ENCODE measurements at places on chromosomes 2 and 18.
A peak's percentile ranks its signal among the peaks of the same experiment; 100 is the strongest.

DNA sequence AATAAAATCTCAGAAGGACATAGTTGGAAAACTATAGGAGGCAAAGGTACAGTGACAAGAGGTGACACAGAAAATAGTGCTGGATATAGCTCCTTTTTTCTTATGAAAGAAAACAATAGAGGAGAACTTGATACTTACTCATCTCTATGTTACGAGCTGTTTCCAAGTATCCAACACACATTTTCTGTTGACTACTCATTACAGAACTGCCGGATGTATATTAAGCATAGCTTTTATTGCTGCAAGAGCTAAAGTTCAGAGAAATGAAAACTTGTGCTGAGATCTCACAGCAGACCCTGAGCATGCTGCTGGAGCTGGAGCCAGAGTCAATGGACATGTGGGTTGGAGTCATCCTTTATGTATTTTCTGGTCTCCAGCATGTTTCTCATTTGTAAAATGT lies 210.0 kb upstream of the NT5C1B start:
- no peak for DNase-seq

- no peak for DNase-seq
Observed at GRCh38 chr18:3852321-3852720, 402.3 kb downstream of the TGIF1 start.

- DNase-seq, result no peak
Observed at GRCh38 chr2:96831679-96832078, 12.1 kb downstream of the ANKRD23 start.

DNA sequence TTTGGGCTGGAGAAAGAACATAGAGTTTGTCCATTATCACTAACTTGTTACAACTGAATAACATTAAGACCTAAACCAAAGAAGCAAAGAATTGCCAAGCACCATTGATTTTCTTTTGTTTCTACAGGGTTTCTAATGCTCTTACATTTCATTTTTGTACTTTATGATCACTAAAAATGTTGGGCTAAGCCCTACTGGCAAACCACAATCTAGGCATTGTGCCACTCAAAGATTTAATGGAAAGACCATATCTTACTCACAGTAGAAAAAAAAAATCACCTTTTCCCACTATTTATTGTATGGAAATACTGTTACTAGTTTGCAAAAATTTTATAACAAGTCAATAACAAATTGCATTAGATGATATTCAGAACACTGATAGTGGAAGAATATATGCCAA lies 447.4 kb upstream of the PKDCC start:
- no peak for DNase-seq

- DNase-seq, result peak; percentile 72
Observed at GRCh38 chr2:212974692-212975091, 176.7 kb downstream of the IKZF2 start.

- no peak for DNase-seq
Observed at GRCh38 chr2:141522702-141523101, 608.1 kb downstream of the LRP1B start.

DNA sequence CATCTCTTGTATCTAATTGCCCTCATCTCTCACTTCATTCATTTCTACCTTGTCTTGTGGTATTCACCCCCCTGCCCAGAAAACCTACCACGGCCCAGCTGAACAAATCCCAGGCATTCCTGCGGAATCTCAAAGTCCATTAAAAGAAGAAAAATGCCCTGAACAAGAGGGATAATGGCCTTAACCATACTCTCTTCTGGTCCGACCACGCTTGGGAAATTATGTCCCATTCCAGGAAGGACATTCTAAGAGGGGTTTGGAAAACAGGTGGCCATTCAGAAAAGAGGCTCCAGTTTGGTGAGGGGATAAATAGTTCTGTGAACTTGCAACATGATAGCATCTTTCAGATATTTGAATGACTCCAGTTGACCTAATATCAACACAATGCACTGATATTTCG lies 349.9 kb upstream of the ZNF521 start:
- DNase-seq, result no peak

DNA sequence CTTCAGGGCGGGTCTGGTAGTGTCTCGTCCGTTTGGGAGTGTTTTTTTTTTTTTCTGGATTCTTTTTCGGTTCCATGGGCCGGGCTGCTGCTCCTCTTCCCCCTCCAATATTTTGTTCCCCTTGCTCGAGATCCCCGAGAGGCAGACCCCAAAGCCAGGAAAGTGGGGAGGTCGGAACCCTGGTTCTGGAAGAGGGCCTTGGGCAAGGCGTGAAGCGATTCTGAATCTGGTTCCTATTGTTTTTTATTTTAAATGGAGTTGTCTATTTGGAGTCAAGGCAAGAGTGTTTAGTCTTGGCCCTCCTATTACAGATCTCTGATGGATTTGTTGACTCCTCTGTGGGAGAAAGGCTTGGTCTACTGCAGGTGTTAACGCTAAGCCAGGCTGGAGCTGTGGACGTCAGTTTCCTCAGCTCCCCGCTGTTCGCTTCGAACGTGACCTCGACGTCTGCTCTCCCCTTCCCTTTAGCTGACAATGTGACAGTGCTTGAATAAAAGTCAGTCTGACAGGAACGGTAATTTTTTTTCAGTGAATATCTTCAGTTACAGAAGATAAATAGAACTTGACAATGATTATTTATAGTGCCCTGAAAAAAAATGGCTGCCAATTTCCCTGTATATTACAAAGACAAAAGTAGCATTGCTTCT lies 683 bp upstream of the DNAJC27 start:
- peak; percentile 52 for DNase-seq

GRCh38 chr2:221981912-221982470 lies 316.8 kb downstream of the PAX3 start:
- DNase-seq, result no peak

GRCh38 chr2:189952536-189953109 lies 109.9 kb downstream of the MSTN start:
- peak; percentile 18 for DNase-seq

DNA sequence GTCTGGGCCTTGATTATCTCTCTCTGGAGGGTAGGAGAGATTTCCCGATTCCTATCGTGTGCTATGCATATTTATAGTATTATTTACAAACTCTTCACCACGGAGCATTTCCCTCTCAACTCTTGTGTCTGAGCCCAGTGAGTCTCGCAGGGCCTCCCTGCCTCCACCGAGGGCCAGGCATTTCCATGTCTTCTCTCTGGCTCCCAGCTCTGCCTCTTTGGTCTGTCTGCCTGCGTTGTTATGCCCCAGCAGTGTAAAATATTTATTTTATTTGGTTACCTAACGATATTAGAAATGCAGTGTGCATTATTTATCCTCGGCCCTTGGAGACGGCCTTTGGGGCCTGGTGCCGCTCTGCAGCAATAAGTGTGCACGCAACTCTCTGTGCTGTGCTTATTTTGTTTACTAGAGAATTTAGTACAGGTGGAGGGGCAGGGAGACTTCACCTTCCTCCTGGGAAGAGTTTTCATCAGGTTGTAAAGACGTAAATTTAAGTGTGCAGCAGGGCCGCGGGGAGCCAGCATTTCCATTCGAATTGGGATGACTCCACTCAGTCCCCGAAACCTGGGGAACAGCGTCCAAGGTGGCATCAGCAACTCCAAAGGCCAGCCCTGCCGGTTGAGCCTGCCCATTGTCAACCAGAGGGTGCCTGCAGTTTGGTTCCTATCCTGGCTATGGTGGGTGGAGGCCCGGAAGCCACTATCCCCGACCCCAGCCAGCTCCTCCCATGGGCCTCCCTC lies 100.2 kb downstream of the PTGR3 start:
- no peak for DNase-seq

DNA sequence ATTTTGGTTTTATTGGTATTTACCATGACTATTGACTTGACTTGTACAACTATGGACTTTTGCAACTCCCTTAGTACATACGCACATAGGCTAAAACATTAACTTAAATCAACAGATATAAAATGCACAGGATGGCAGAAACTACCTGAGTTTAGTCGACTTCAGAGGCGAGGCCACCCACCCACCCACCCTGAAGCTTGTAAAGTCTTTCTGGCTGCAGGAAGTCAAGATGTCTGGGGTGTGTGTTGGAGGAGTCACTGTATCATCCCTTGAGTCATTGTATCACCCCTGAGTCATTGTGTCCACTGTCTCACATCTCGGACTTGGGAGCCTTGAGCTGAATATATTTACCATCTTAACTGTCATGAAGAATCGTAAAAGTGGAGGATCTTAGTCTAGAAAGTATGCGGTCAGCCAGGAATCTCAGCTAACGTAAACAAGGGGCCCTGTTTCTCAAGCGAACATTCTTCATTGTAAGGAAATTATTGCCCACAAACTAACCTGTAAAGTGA lies 140.0 kb upstream of the ST6GAL2 start:
- DNase-seq, result no peak

GRCh38 chr2:215136669-215137328 lies 1.6 kb downstream of the ABCA12 start:
- DNase-seq, result no peak

GRCh38 chr2:127068351-127068741 lies 38.6 kb downstream of the BIN1 start:
- no peak for DNase-seq

GRCh38 chr2:70566906-70567305 lies 13.3 kb upstream of the TGFA start:
- DNase-seq, result no peak

DNA sequence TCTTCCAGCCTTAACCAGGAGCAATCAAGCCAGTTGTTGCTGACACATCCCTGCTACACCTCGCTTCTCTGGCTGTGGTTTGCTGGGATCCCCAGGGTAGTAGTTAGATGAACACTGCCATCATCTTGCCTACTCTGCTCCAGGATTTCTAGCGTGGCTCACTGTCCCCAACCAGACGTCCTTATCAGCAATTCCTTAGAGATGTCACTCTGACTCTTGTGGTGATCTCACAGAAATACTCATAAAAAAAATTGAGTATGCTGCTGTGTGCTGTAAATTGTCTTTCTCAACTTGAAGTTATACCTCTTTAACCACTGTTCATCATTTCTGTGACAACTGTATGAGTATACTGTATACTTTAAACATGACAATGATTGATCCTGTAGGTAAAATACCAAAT lies 63.2 kb downstream of the PLCL1 start:
- DNase-seq, result no peak

GRCh38 chr2:85134255-85134895 lies 1.2 kb downstream of the TCF7L1 start:
- no peak for DNase-seq

GRCh38 chr18:59921384-59921891 lies 21.6 kb downstream of the PMAIP1 start:
- peak; percentile 53 for DNase-seq

GRCh38 chr2:230738391-230738811 lies 25.8 kb downstream of the CAB39 start:
- no peak for DNase-seq

DNA sequence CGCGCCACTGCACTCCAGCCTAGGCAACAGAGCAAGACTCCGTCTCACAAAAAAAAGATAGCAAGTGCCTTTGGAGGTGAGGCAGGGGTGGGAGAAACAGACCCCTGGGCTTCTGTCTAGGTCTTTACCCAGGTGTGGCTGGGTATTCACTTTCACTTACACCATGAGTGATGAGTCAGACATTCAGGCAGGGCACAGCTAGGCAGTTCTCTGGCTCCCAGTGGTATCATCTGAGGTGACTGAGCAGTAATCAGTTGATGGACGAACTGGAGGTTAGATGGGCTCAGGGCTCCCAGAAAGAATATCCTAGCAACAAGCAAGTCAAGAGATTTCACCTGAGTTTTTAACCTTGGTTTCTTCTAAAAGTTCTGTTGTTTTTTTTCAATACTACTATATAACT lies 107.0 kb upstream of the RAB6C start:
- DNase-seq, result no peak

DNA sequence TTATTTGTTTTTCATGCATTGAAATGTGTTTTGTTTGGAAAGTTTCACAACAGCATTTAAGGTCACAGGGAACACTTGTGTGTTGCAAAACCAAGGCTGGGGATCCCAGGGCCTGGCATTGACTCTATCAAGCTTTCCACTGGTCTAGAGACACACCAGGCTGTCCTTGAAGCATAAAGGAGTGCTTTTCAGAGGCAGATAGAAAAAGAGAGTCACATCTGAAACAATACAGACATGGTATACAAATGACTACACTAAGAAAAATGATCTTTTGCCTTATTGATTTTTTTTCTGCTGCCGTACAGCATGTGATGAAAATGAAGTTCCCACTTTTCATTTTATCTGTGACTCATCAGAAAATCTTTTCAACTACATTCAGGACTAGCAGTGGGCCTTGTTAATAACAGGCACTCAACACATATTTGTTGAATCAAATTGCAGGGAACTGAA lies 61.9 kb upstream of the ZCCHC2 start:
- peak; percentile 77 for DNase-seq

DNA sequence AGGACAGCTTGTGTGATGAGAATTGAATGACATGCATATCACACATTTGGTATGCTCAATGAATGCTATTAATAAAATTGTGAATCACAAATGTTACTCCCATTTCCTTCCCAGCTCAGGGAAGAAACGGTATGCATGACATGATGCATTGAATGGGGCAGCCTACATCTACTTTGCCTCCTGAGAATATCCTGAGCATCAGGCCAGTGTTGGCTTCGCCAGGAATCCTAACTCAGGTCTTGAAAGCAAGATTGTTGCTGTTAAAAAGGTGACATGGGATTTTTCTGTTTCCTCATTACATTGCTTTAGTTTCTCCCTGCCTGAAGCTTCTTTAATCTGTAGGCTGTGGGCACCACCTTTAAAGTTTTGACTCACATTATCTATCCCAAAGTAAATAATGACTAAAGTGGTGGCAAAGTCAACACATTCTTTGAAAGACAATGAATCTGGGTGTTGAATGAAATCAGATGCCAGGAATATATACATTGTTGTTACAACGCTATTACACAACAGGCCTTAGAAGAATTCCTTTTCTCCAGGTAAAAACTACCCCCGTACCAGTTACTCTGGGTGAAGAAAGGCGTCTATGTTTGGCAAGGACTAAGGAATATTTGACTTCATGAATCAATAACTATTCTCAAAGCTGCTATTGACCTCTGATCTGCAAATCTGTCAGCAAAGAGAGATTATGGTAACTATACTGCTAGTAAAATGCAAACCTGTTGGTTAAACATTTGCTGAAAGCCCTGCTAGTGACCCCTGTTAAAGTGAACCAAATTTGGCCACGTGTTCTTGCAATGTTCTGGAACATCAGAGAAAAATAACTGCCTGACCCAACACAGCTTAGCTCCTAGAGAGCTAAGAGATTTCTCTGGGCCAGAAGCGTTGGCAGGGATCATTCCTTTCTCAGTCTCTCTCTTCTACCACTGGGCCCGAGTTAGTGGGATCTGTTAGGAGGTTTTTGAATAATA lies 30.5 kb upstream of the NEDD4L start:
- no peak for DNase-seq

DNA sequence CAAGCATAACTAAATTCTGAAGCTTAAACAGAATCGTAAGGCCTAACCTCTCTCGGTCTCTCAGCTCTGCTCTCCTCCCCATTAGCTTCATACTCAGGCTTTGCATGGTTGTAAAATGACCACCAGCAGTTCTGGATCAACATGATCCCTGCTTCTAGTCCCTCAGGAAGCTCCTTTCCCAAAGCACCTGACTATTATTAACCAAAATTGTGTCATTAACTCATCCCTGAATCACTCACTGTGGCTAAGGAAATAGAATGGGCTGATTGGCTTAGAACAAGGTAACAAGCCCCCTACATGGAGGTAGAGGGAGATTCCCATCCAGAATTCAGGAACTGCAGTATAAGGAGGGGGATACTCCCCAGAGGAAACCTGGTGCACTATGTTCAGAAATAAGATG lies 448.3 kb downstream of the ARHGAP15 start:
- DNase-seq, result no peak

GRCh38 chr18:41959045-41959444 lies 4.0 kb downstream of the PIK3C3 start:
- DNase-seq, result no peak

GRCh38 chr2:193693758-193694157 lies 1499.0 kb upstream of the TMEFF2 start:
- no peak for DNase-seq

Measured in suppressor macrophage treated with lipopolysaccharide for 4 hours (primary cell).